Mesothelial cell of epicardium (in vitro differentiated cells): ENCODE measurements at places on chromosomes 16 and 17.

- DNase-seq = no peak
Measured at GRCh38 chr17:81545160-81545949, 6.8 kb downstream of the FAAP100 start.

- no peak for DNase-seq
Measured at GRCh38 chr17:3663102-3664011, 5.0 kb downstream of the TAX1BP3 start.

- no peak for DNase-seq
Measured at GRCh38 chr17:19718613-19719354, 2.4 kb upstream of the SLC47A2 start.

GRCh38 chr17:50943575-50943933, 77.4 kb upstream of the TOB1 start:
- DNase-seq = no peak

GRCh38 chr16:86261379-86261778, 248.9 kb upstream of the FOXF1 start:
- DNase-seq = no peak
